ENCODE measurements at places on chromosomes 7 and 10.

- no peak for DNase-seq
Measured at GRCh38 chr7:28547115-28547514, 134.8 kb downstream of the CREB5 start.

GRCh38 chr7:24392774-24393173 is 108.8 kb downstream of the NPY start:
- DNase-seq: no peak

- DNase-seq: no peak
Measured at GRCh38 chr10:70201105-70201504, 30.8 kb upstream of the SAR1A start.

- DNase-seq: no peak
Measured at GRCh38 chr10:51760864-51761640, 61.7 kb upstream of the CSTF2T start.

- DNase-seq: no peak
Measured at GRCh38 chr10:20481054-20481453, 416.1 kb downstream of the NEBL start.

DNA sequence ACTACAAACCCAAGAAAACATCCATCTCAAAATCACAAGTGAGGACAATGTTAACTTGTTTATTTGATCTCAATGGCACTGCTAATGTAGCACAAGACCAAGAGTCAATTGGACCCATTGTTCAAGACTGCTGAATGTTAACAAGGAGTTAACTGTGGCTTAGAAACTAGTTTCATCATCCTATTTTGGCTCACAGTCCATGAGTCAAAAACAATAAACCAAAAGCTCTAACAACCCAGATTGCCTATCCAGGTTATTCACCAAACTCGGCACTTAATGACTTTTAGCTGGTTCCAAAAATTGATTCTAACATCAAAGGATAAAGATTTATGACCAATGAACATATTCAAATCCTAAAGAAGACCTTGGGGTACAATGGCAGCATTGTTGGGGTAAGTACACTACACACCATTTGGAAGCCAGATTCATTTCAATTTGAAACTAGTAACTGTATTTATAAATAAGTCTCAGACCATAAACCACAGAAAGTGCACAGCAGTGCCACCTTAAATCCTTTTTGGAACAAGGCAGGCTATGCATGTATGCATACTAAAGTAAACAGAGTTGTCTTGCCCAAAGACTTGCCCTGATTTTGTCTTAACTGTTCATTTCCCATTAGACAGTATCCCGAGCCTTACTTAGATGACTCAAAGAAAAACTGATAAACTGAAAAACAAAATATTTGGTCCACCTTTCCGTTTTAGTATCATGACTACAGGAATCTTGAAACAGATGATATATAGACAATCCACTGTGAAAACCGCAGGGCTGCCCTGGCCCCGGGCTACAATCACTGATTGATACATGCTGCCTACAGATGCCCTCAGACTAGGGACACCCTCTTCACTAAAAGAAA is 84.5 kb downstream of the SRPK2 start:
- DNase-seq: no peak

GRCh38 chr10:130864961-130865818 is 446.3 kb downstream of the TCERG1L start:
- no peak for DNase-seq

GRCh38 chr7:82745117-82745516 is 301.5 kb upstream of the CACNA2D1 start:
- DNase-seq: no peak

DNA sequence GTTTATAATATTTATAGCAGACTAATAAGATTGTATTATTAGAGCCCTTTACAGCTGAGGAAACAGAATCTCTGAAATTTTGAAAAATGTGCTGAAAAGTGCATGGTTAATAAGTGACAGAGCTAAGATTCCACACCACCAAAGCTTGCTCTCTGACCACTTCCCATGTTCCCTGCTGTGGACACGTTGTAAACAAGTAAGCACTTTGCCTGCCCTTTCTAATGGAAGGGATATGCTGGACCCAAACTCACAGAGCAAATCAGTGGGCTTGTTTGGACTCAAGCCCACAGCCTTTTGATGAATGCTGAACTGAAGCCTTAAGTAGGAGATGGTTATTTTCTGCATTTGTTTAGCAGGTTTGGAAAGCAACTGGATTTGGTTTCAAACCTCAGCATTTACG is 214.0 kb upstream of the TMEM72 start:
- no peak for DNase-seq

- no peak for DNase-seq
Measured at GRCh38 chr10:131195558-131196159, 115.9 kb downstream of the TCERG1L start.

DNA sequence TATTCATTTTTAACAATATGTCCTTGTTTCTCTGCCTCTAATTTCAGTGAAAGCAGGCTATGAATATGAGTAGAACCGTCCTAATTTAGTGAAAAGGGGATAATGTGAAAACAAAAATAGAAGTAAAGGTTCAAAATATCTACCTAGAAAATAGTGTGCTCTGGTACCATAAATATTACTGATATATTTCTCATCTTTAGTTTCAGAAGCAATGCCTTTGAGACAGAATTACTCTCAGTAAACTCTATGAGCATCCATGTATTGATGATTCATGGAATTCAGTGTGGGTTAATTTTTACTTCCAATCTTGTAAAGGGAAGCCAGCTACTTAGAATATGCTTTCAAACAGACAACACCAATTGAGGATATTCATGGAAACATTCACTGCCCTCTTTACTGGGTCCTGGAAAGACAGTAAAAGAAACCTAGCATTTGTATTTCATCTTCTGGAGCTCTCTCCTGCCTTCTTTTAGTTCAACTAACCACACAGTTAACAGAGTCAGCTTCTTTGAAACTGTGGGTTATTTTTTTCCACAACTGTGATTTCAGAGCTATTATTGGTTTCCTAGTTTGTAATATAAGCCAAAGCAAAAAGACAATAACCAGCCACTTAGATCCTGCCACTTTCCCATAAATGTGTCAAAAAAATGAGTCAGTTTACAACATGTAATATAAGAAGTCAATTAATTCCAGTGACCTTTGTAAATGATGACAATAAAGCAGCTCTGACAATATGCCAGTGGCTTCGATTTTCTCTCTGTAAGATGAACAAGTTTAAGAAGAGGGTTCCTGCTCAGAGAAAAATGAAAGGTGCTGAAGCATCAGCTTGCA is 1.7 kb downstream of the LRRN3 start:
- DNase-seq: peak; percentile 17

DNA sequence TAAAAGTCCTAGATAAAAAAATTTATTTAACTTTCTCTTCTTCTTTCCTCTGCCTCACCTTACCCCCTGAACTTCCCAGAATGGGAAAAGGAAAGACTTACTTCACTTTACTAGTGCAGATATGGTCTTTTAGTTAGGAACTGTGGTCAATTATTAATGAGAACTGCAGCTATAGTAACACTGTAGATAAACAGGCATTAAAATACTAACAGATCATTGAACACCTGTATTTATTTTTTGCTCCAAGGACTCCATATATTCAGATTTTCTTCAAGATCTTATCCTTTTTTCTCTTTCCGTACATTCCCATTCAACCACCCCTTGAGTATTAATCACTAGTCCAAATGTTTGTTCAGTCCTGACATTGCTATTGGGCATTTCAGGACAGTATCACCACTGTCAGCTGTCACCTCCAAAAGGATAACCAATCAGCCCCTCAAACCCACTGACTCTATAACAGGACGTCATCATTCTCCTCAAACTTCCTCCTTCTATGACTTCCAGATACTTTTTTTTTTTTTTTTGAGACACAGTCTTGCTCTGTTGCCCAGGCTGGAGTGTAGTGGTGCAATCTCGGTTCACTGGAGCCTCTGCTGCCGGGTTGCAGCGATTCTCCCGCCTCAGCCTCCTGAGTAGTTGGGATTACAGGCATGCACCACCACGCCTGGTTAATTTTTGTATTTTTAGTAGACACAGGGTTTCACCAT is 4.2 kb downstream of the CPVL start:
- DNase-seq: no peak

DNA sequence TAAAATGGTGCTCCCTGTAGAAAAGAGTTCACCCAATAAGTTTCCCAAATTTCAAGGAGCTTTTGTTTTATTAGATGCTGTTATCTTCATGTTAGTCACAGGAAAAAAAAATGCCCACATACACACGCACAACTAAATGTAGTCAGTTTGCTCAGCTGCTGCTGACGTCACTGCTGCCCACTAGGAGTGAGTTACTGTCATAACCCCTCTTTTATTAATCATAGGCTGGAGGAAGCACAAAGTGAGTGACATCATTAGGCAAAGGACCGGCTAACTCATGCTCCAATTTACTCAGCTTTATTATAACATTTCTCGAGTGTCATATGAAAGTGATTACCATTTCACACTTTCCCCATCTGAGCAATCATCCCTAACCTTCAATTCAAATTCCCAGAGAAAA is 6.7 kb upstream of the INHBA start:
- peak; percentile 45 for DNase-seq

GRCh38 chr10:1475771-1476454 is 261.4 kb downstream of the ADARB2 start:
- no peak for DNase-seq

DNA sequence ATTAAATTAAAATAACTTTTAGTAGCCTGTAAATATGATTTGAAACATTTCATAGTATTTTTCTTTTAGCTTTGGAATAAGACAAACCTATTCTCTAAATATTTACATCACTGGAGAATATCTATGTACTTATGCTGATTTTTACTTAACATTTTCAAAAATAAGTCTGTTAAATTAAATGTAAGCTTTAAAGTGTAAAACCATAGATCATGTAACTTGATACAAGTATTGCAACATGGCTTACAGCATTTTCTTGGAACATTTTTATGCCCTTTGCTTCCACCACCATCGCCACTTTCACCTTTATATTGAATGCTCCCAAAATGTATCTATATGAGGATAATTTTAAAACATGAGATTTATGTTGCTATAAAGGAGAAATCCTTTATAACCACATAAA is 427.1 kb downstream of the GFRA1 start:
- DNase-seq: no peak

- no peak for DNase-seq
Measured at GRCh38 chr10:106224676-106225075, 939.8 kb downstream of the SORCS1 start.

DNA sequence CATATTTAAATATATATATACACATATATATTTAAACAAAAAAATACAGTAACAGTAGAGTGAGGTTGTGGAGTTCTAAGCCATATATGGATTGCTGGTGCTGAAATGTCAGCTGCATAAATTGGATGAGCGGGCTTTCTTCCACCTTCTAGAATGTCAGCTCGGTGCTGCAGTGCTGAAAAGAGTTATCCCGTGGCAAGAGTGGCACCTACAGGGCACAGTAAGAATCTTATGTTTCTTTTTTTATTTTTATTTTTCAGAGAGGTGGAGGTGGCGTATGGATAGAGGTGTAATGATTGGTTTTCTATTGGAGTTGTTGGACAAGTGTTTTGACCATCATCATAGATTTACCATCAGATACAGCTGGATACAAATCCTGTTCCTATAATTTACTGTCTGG is 86.2 kb upstream of the DYNC1I1 start:
- peak; percentile 60 for DNase-seq

DNA sequence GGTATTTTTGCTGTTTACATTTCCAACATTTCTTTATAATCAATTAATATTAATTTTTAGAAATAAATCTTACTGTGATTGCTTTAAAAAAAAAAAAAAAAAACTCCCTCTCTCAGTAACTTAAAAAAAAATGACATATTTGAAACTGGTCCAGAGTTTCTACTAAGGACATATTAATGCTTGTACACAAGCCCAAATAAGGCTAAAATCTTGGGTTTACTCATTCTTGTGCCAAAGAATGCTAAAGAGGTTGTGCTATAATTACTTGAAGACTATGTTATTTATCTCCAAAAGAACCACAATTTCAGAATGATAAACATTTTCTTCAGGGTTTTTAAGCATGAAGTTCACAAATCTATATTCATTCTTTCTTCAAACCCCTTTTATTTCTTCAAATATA is 39.4 kb upstream of the PHF14 start:
- no peak for DNase-seq

- no peak for DNase-seq
Measured at GRCh38 chr7:85489498-85489897, 302.6 kb upstream of the SEMA3D start.

GRCh38 chr10:6045878-6046772 is 16.0 kb downstream of the IL2RA start:
- no peak for DNase-seq
